ENCODE measurements at places on chromosomes 5 and 9.

DNA sequence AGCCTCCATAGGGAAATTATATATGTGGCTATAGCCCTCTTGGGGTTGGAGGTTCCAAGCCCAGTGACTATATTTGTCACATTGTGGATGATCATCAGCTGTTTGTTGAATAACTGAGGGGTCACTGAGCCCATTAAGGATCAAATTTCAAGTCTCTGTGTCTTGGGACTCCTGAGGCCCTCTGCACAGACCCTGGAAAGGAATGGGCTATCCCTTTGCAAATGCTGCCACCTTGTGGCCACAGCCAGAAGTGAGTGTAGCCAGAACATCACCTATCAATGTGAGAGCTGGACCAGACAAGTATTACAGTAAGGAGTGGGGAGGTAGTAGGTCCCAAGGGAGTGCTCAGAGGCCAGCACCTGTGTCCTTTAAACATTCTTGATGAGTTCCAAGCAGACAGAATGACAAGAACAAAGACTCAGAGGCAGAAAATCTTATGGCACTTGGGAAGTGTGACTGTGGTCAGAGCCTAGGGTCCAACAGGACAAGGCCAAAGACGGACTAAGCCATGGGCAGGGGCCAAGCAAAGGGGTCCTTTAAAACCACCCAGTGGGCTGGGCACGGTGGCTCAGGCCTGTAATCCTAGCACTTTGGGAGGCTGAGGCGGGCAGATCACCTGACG, 8.2 kb downstream of the RPP25L start:
- DNase-seq, result peak; percentile 87

GRCh38 chr5:62001640-62002039, 304.4 kb upstream of the KIF2A start:
- DNase-seq, result no peak

DNA sequence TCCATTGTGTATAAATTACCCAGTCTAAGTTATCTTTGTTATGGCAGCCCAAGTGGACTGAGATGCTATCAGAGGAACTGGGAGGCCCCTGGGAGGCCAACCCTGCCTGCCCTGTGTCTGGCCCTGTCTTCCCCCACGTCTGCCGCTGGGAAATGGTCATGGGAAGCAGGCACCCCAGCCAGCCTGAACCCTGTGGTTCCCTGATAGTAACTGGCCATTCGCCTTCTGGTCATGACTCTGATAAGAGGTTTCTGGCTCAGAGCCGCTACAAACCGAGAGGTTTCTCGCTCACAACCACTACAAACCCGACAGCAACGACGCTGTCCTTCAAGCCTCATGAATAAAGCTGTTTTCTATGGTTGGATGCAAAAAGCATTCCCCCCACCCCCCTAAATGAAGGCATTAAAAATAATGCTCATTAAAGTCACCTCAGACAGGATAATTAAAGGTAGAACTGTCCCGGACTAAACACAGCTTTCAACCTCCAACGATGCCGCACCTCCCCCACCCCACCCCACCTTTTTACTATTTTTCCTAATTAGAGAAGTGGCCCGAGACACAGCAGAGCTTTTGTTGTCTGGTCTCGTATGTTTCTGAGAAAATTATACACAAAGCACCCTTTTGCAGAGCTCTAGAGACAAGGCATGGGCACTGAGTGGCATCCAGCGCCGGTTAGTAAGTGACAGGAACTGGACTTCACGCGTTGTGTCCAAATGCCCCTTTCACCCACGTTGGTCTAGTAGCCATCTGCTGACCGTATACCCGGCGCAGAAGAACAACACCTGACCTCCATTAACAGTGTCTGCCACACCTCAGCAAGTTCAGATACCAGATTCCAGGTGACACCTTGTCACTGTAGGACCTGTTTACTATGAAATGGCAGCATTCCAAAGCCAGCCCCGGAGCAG, 140.8 kb downstream of the COL23A1 start:
- no peak for DNase-seq

DNA sequence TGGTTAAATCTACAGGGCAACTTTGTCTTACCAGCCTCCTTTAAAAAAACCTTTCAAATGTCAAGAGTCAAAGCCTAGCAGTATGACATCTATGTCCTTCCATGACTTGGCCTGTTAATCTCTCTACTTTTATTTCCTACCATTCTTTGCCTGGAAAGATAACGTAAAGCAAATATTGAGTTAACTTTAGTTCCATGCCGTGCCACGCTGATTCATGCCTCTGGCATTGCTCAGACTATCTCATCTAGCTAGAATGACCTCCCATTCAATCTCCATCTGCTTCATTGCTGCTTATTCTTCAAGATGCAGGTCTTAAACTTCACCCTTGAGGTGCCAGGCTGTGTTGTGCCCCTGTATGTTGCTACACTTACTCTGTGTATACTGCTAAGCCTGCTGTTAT, 729.8 kb downstream of the EFNA5 start:
- no peak for DNase-seq

DNA sequence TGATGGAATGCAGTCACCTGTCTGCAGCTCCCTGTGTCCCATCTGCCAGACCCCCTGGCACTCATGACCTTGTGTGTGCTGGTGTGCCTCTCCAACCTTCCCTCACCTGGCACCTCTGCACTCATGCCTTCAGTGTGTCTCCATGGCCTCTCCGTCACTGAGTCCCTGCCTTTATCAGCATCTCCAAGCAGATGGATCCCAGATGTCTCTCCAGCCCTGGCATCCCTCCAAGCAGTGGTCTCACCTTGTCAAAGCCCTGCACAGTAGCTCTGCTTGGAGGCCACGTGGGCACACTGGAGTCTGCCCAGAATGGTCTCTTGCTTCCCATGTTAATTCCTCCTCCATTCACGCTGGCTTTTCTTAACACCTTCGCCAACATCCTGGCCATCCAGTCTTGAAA, 84.8 kb downstream of the DAP start:
- DNase-seq, result no peak

DNA sequence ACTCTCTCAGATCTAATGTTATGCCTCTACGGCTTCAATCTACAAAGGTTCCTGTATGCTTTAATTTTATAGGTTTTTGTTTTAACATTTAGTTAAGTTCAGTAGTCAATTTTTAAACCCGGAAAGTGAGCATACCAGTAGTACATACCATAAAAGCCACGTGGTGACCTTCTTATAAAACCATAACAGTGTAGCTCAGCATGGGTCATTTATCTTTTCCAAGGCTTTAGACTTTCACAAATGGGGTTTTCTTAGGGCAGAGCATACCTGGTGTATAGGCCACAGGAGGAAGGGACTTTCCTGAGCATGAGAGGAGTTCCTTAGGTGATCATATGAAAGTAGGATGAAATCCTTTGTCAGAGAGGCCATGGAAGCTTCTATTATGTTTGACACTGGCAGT, 23.2 kb downstream of the ECM2 start:
- no peak for DNase-seq

- no peak for DNase-seq
Measured at GRCh38 chr5:93717162-93717561, 24.2 kb downstream of the POU5F2 start.

DNA sequence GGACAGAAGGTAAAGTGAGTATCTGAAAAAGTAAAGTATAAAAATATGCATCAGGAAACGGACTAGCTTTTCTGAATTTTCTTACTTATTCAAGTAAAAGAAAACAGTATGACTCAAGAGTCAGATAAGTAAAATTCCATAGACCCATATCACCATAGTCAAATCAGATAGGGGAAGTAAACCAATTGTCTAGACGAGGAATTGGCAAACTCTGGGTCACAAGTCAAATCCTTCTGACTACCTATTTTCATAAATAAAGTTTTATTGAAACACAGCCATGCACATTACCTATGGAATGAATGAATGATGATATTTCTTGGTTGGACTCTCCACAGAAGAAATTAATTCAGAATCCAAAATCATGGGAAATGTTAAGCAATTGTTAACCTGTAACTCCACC, 59.1 kb upstream of the TMC1 start:
- DNase-seq, result no peak

- no peak for DNase-seq
Measured at GRCh38 chr5:72434056-72434780, 73.0 kb downstream of the ZNF366 start.

DNA sequence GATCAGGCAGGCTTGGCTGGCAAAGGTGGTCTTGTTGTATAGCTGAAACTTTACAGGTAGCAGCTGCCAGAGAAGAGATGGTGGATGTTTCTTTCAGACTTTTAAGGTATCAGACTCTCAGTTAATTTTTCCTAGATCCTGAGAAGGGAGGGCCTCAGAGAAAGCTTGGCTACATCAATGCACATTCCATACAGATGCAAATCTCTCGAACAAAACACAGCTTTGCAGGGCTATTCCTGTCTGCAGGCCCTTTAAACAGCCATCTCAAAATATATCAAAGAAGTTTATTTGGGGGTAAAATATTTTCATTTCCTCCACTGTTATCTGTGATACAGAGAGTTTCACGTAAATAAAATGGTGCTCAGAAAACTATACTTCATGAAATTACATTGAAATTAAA, 1584.4 kb downstream of the EFNA5 start:
- DNase-seq, result no peak

DNA sequence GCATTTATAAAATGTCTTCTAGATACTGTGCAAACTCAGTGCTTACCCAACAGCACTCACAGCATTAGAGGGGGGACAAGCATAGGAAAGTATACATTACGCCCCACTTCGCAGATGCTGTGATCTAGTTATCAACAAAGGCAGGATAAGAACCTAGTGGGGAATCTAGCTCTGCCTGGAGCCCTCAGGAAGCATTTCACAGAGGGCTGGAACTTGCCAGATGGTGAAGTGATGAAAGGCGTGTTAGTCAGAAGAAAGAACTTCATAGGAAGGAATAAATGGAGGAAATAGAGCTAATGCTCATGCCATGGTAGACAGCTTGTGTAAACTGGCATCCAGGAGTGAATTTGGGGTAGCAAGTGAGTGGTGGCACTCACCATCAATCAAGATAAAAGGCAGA, 25.8 kb downstream of the DIRAS2 start:
- no peak for DNase-seq

GRCh38 chr5:101306391-101307137, 403.5 kb upstream of the ST8SIA4 start:
- DNase-seq, result no peak

- DNase-seq, result no peak
Measured at GRCh38 chr9:107708791-107709190, 219.2 kb upstream of the KLF4 start.

DNA sequence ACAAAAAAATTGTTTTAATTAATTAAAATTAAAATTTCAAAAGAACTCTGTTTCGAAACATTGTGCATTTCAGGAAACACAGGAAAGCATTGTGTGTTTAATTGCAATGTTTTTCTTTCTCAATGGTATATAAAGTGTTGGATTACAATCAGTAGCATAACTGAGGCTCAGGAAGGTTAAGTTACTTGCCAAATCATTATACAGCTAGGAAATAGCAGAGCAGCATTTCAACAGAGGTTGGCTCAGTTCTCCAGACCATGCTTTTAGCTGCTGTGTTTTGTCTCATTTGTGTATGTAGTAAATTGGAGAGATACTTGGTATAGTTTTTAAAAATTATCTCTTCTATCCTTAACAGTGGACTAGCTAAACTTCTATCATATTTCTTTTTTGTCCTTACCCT, 30.0 kb upstream of the CAMLG start:
- no peak for DNase-seq

DNA sequence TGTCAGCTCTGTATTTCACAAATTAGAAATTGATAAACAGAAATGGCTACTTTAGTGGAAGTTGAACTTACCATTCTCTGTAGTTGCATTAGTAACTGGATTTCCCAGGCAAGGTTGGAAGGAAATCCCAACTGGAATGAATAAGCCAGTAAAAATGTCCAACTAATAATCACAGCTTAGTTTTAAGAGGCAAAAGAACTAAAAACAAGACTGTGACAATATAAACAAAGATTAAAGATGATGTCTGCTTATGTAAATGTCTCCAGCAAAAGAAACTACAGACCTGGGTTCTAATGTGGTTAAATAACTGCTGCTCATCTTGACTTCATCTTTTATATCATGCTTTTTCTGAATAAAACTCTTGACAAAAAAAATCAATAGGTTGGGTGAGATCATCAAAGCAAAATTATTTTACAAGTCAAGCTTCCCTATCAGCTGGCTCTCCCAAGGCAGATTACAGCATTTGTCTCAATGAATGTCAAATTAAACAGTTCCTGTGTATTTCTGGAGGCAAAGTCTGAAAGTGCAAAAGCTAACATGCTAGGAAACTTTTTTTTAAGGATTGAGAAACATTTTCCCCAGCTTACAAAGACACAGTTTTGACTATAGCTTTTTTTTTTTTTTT, 62.3 kb upstream of the HMHB1 start:
- no peak for DNase-seq

DNA sequence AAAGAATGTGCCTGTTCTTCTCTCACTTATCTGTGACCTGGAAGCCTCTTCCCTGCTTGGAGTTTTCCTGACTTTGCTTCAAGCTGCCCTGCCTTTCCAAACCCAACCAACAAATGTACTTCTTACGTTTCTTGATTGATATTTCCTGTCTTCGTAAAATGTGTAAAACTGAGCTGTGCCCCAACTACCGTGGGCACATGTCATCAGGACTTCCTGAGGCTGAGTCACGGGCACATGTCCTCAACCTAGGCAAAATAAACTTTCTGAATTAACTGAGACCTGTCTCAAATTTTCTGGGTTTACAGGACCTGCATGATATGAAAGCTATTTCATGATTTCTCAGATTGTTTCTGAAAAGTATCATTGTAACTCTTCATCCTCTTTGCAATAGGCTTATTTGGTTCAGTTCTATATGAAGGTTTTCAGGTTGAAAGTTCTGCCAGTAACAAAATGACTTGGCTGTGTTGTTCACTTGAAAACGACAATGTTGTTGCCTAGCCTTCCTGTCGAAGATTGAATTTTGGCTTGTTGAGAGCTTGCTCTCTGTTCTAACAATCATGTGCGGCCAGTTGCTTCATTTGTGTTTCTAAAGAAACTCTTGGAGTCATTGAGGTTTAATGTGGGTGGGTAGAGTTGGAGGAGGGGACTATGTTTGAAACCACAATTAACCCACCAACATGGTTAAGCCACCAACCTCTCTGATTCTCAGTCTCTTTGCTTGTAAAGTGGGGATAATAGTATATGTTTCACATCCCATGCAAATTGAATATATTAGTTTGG, 145.6 kb downstream of the FBXL7 start:
- no peak for DNase-seq

DNA sequence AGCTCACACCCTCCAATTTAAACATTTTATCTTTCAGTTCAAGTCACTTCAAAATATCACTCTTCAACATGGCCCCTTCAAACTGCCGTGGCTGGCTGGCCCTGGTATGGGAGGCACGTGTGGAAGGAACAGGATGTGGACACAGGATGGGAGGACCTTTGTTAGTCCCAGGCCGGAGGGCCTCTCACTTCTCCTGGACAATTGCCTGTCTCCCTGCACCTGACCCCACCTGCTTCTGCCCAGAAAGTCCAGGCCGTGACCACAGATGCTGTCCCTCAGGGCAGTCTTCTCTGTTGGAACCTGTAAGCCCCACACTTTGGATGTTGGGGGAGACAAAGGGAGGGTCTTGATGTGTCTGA, 19.4 kb downstream of the AMBP start:
- no peak for DNase-seq

- DNase-seq, result peak; percentile 38
Measured at GRCh38 chr9:136482046-136482792, 621 bp downstream of the SEC16A start.
